Activated CD4-positive, alpha-beta memory T cell treated with anti-CD3 and anti-CD28 coated beads for 36 hours (primary cell): ENCODE measurements at places on chromosomes 3 and 15.

- H3K36me3 ChIP-seq = peaks cover 23% of the 10 kb centered on the region
- no peaks in the 10 kb centered on the region for H3K27me3 ChIP-seq
- H3K4me3 ChIP-seq = no peak overlapping the region
- peaks cover 35% of the 10 kb centered on the region for H3K4me1 ChIP-seq
- H3K27ac ChIP-seq = peak overlapping the region; percentile 65
These were observed 59.4 kb downstream of the SLC6A6 start for GRCh38 chr3:14461748-14462324.

GRCh38 chr3:146705225-146705624, 100.1 kb upstream of the PLSCR5 start:
- H3K36me3 ChIP-seq = no peaks in the 10 kb centered on the region
- no peaks in the 10 kb centered on the region for H3K27me3 ChIP-seq
- DNase-seq = no peak
- H3K4me3 ChIP-seq = no peak overlapping the region
- no peak overlapping the region for H3K27ac ChIP-seq

DNA sequence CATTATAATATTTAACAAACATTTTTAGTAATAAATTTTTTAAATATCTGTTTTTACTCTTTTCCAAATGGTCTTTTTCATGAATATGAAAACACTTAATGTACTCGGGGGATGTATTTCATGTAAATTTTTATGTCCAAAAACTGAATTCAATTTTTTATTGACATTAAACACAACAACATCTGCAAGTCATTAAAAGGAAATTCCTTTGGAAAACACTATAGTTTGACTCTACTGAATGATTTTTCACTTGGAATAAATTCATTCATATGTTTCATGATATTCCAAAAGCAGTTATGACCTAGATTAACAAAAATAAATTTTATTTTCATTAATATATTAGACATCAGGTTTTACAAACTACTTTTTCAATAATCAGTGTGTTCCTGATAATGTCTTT, 239.8 kb upstream of the AGTR1 start:
- no peaks in the 10 kb centered on the region for H3K36me3 ChIP-seq
- no peaks in the 10 kb centered on the region for H3K4me1 ChIP-seq
- no peaks in the 10 kb centered on the region for H3K27me3 ChIP-seq
- no peak overlapping the region for H3K4me3 ChIP-seq
- no peak overlapping the region for H3K27ac ChIP-seq
- DNase-seq = no peak

DNA sequence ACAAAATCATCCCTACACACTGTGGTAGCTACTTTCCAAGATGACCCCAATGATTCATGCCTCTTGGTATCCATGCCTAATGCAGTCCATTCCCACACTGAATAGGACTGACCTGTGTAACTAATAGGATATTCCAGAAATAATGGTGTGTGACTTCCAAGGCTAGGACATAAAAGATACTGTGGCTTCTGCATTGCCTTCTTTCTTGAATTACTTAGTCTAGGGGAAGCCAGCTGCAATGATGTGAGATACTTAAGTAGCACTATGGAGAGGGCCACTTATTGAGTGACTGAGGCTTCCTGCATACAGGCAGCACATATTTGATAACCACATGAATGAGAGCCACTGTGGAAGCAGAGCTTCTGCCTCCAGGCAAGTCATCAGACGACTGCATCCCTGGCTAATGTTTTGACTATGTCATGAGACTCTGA, 50.1 kb downstream of the NR1I2 start:
- no peak overlapping the region for H3K4me3 ChIP-seq
- no peak overlapping the region for H3K27ac ChIP-seq
- peaks cover 10% of the 10 kb centered on the region for H3K4me1 ChIP-seq
- no peaks in the 10 kb centered on the region for H3K27me3 ChIP-seq
- H3K36me3 ChIP-seq = peaks cover 1% of the 10 kb centered on the region

DNA sequence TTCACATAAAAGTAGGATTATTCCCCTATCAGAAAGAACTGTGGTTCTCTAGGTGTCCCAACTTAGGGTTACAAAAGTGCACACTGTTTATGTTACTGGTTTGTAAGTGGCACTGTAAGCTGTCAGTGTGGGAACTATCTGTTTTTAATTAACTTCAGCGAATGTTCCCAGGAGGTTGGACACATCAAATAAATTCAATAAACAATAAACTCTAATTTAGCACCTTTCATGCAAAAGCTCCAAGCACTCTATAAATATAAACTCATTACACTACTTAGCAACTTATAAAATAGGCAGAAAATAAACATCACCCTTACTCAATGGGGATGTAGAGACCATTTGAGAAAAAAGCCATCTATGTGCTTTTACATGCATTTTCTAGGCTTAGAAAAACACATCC, 168.4 kb upstream of the SLC2A2 start:
- peaks cover 19% of the 10 kb centered on the region for H3K36me3 ChIP-seq
- H3K4me1 ChIP-seq = peaks cover 28% of the 10 kb centered on the region
- no peak overlapping the region for H3K27ac ChIP-seq
- DNase-seq = no peak
- H3K4me3 ChIP-seq = no peak overlapping the region
- H3K27me3 ChIP-seq = no peaks in the 10 kb centered on the region

DNA sequence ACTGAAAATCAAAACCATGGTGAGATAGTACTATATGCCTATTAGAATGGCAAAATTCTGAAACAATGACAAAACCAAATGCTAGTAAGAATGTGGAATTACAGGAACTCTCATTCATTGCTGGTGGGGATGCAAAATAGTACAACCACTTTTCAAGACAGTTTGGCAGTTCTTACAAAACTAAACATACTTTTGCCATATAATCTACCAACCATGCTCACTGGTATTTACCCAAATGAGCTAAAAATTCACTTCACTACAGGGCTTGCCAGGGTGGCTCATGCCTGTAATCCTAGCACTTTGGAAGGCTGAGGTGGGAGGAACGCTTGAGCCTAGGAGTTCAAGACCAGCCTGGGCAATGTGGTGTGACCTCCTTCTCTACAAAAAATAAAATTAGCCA, 40.0 kb downstream of the MYO9A start:
- no peaks in the 10 kb centered on the region for H3K27me3 ChIP-seq
- H3K27ac ChIP-seq = no peak overlapping the region
- no peak for DNase-seq
- H3K36me3 ChIP-seq = no peaks in the 10 kb centered on the region
- peaks cover 15% of the 10 kb centered on the region for H3K4me1 ChIP-seq

GRCh38 chr3:151230646-151231045, 27.6 kb upstream of the GPR171 start:
- H3K4me3 ChIP-seq = no peak overlapping the region
- peaks cover 40% of the 10 kb centered on the region for H3K4me1 ChIP-seq
- no peak overlapping the region for H3K27ac ChIP-seq

DNA sequence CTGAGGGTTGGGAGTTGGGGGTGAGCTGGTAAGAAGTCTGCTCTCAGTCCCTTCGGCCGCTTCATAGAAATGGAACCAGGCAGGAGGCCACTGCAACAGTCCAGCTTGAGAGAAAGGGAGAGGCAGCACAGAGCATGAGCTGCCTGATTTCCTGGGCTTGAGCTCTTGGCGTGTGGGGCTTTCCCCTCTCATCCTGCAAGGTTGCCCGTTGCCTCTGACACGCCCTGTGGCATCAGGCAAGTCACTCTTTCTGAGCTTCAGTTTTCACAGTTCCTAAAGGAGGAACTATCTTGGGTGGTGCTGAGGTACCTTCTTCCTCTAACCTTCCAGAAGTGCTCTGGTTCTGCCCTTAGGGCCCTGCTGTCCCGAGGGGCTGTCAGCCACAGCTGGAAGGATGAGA, 4.9 kb downstream of the MESP2 start:
- H3K4me3 ChIP-seq = no peak overlapping the region
- H3K27me3 ChIP-seq = peaks cover 15% of the 10 kb centered on the region
- peaks cover 21% of the 10 kb centered on the region for H3K4me1 ChIP-seq
- peak overlapping the region; percentile 47 for H3K27ac ChIP-seq

DNA sequence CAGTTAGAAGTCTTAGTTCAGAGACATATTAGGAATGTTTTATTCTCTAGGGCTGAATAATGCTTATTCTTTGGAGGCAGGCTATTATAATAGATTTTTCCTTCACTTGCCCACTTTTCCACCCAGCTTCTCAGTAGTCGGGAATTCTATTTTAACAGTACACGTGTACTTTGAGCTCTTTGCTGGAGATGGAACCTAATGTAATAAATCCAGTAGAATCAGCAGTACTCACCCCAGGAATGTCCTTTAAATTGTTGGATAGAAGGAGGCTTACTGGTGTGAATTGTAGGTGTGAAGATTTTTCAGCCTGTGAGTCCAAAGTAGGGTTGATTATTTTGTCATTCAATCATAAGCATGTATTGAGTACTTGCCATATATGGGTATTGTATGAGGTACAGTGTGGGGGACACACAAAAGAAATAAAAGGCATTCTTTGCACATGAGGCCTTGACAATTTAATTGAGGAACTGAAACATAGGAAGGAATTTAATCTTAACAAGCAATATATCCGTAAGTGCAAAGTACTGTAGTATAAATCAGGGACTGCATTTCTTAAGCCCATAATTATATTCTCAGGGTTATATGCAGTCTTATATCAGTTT, 29.5 kb upstream of the MGA start:
- H3K4me3 ChIP-seq = no peak overlapping the region
- no peaks in the 10 kb centered on the region for H3K36me3 ChIP-seq
- H3K27ac ChIP-seq = no peak overlapping the region
- no peaks in the 10 kb centered on the region for H3K27me3 ChIP-seq

DNA sequence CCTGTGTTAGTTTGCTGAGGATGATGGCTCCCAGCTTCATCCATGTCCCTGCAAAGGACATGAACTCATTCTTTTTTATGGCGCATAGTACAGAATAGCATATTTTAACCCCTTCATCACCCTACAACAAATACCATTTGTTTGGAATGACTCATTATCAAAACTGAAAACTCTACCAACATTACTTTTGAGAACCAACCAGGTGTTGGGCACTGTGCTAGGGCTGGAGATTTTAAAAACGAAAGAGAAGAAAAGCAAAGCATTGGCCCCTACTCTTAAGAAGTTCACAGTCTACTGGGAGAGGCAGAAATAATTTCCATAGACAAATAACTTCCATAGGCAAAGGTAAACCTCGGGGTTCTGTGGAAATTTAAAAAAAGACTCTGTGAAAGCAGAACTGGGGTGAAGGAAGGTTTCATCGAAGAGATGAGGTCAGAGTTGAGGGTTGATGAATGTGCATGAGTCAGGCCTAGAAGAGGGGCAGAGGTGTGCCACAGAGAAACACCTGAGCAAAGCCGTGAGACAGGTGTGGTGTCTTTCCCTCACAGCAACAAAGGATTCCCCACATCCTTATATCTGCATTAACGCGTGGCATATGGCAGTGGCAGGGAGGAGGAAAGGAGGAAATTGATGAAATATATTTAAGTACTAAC, 51.0 kb downstream of the MCF2L2 start:
- H3K4me3 ChIP-seq = no peak overlapping the region
- H3K4me1 ChIP-seq = peaks cover 21% of the 10 kb centered on the region
- H3K36me3 ChIP-seq = no peaks in the 10 kb centered on the region
- H3K27me3 ChIP-seq = no peaks in the 10 kb centered on the region
- DNase-seq = no peak

DNA sequence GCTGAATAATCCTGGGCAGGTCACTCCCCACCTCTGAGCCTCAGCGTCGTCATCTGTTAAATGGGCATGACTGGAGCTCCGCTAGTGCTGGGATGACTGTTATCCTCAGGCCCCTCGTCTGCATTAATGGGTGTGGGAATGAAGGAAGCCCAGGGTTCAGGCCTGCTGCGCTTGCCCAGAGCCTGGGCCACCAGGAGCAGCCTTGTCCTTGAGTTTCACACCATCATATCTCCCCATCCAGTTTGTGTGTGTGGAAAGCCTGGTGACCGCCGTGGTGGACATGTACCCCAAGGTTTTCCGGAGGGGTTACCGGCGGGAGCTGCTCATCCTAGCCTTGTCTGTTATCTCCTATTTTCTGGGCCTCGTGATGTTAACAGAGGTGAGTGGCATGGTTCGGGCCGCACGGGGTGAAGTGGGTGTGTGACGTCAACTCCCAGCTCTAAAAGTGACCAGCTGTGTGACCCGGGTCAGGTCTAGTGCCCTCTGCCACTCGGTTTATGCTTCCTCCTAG, 63.5 kb upstream of the SLC6A1 start:
- H3K4me3 ChIP-seq = no peak overlapping the region
- no peaks in the 10 kb centered on the region for H3K27me3 ChIP-seq
- no peaks in the 10 kb centered on the region for H3K36me3 ChIP-seq
- H3K4me1 ChIP-seq = no peaks in the 10 kb centered on the region
- DNase-seq = no peak

DNA sequence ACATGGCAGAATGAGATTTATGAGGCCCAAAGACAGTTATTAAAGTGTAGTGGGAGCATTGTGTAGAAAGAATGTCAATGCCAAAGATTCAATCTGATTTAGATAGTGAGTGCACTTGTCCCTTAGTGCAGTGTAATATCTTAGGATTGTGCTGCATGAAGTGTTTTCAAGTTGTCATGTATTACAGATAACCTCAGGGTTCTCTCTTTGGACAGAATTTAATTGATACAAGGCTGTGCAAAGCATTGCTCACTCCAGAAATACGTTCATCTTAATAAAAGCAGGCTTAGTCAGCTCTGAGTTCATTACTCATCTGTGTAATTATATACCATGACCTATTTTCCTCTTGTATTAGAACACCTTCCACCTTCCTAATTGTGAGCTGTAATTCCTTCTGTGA, 16.0 kb upstream of the GPR171 start:
- H3K36me3 ChIP-seq = peaks cover 10% of the 10 kb centered on the region
- H3K27me3 ChIP-seq = no peaks in the 10 kb centered on the region
- H3K4me3 ChIP-seq = no peak overlapping the region
- DNase-seq = no peak
- no peak overlapping the region for H3K27ac ChIP-seq

DNA sequence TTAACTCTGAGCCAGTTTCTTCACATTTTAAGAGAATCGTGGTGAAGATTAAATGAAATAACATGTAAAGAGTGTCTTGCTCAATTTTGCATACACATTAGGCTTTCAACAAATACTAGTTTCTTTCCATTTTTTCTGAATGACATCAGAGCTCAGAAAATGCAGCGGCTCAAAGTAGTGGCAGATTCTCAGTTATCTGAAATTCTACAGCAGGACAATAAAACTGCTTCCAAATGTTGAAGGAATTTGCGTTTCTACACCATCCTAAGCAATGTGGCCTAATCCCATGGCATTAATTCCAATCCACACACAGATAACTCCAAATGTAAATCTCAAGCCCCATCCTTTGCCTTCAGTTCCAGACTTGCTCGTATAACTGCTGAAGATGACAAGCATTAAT, 115.8 kb downstream of the PLCH1 start:
- no peaks in the 10 kb centered on the region for H3K36me3 ChIP-seq
- H3K4me1 ChIP-seq = no peaks in the 10 kb centered on the region
- no peak overlapping the region for H3K4me3 ChIP-seq
- no peak for DNase-seq
- H3K27me3 ChIP-seq = no peaks in the 10 kb centered on the region
- no peak overlapping the region for H3K27ac ChIP-seq

- DNase-seq = no peak
- no peaks in the 10 kb centered on the region for H3K36me3 ChIP-seq
- no peaks in the 10 kb centered on the region for H3K4me1 ChIP-seq
- H3K27ac ChIP-seq = no peak overlapping the region
- H3K27me3 ChIP-seq = no peaks in the 10 kb centered on the region
These were observed 549.9 kb downstream of the GRM7 start for GRCh38 chr3:7410782-7411181.

- no peak overlapping the region for H3K27ac ChIP-seq
- DNase-seq = no peak
- no peak overlapping the region for H3K4me3 ChIP-seq
- H3K27me3 ChIP-seq = no peaks in the 10 kb centered on the region
- H3K36me3 ChIP-seq = no peaks in the 10 kb centered on the region
These were observed 4.3 kb downstream of the TMPRSS7 start for GRCh38 chr3:112038863-112039262.
